ENCODE measurements at places on chromosomes 3 and 15.
A peak's percentile ranks its signal among the peaks of the same experiment; 100 is the strongest.

- DNase-seq: no peak
Observed at GRCh38 chr3:69890691-69891090, 108.8 kb upstream of the SAMMSON start.

DNA sequence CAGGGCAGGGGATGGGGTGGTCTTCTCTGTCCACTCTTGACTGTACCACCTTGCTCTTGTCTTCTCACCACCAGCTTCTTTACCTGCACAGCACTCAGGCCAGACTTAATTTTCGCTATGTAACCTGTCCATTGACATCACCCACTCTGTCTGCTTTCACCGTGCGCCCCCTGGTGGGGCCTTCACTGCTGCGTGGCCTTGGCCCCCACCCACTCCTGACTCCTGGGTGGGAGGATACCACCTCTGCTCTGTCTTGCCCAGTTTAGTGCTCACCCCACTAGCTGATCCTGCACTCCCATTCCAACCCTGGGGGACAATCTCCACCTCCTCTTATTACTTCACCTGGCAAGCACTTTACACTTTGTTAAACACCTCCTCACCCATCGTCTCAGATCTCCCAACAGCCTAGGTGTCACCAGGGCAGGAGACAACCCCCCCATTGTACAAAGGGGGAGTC, 17.7 kb downstream of the PTH1R start:
- no peak for DNase-seq

DNA sequence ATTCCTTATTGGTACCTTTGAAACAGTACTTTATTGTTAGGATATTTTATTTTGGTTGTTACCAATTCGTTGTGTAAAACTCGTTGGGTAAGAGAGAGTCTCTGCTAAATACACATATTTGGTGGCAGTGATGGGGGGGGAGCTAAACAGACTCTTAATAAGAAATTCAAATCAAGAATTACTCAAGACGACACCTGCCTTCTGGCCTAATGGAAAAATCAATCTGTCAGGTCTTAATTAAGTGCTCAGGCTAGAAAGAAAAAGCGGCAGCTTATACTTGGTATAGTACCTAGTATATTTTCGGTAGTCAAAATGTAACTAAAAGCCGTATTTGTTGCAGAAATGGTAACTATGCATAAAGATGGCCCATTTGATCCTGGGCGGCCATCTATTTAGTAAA, 18.2 kb downstream of the FOXP1 start:
- no peak for DNase-seq

- peak; percentile 35 for DNase-seq
Observed at GRCh38 chr3:15899388-15899787, 101.6 kb upstream of the ANKRD28 start.

GRCh38 chr3:81549831-81550230, 211.6 kb downstream of the GBE1 start:
- peak; percentile 26 for DNase-seq

DNA sequence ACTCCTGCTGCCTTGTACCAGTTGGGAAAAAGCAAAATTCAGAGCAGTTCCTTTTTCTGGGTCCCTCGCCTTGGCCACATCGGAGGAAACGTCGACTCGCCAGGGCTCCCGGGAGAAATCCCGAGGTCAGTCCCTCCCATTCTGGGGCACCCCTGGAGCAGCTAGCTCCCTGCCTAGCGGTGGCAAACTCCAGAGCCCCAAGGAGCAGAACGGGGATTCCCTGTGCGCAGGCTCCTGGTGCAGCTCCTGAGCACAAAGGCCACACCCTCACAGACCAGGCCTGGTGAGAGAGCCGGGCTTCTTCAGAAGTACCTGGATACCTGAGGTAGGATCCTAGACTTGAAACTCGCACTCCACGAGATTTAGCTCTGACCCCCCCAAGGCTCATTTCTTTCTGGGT, 2.6 kb downstream of the LRRC3B start:
- no peak for DNase-seq

DNA sequence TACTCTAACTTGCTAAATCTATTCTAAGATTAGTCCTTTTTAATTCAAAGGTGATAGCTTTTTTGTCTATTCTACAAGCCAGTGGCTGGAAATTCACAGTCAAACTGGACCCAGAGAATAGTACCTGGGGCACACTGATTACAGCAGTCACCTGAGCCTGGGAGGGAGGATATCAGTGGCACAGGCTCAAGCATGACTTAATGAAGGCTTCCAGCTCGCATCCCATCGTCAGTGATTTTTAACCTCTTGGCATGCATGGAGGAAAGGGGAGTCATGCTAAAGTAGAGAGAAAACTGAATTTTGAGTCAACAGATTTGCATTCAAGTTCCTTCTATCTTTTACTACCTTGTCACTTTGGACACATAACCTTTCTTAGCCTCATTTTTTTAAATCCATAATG, 24.8 kb downstream of the GOLIM4 start:
- DNase-seq: no peak

Measured in GM04504 (cell line).